ENCODE measurements at places on chromosomes 3 and 15.

DNA sequence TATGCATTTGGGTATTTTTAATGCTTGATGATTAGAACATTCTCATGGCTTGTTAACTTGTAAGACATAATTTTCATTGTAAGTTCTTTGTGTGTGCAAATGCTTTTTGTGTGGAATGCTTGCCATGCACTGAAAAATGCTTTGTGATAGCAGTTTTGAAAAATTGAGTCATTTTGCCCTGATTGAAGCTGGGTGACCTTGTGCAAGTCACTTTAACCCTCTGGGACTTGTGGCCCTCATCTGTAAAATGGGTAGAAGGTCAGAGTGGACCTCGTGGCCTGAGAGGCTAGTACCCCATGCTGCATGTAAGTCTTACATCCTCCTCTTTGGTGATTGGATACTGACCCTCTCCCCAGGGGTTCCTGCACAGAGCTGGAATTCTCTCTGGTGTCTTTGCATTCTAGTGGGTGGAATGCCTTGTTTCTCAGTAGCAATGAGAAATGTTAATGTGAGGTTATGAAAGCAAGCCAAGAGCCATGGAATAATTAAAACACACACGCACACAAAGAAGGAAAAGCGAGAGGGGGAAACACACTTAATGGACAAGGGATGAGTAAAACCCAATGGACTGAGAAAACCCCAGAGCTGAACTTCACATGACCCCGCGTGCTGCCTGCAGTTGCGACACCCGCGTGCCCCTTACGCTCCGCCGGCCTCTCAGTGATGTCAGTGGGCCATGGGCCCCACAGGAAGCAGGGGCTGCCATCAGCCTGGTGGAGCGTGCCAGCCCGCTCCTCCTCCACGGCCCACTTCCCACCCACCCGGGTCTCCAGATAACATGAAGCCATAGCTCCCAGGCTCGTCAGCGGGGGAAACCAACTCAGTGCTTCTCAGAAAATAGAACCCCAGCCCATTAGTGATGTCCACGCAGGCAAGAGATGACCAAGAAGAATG is 44.0 kb downstream of the SMAD3 start:
- peak; percentile 80 for DNase-seq

- DNase-seq, result peak; percentile 33
Observed at GRCh38 chr15:84023636-84024035, 211.9 kb upstream of the GOLGA6L4 start.

- DNase-seq, result no peak
Observed at GRCh38 chr3:59444676-59445075, 394.9 kb upstream of the CFAP20DC start.

DNA sequence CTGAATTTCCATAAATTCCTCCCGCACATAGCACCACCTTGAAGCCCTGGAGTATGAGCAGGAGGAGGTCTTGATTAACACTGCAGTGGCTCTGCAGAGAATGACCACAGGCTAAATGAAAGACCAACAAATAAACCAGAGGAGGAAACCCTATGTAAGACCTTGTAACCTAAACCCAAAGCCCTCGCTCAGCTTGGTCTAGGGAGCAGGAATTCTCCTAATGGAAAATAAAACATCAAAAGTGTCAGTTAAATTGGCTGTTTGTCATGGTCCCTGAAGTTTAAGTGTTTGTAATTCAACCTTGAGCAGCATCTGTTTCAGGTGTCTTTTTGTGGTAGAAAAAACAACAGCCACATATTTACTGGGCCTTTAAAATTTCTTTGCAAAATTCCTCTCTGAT is 9.2 kb upstream of the UBE2Q2 start:
- DNase-seq, result no peak

- no peak for DNase-seq
Observed at GRCh38 chr3:9769012-9769411, 735 bp downstream of the CAMK1 start.

GRCh38 chr15:66842710-66843441 is 140.8 kb downstream of the SMAD6 start:
- peak; percentile 83 for DNase-seq

GRCh38 chr3:111956995-111957734 is 21.7 kb upstream of the ABHD10 start:
- DNase-seq, result no peak

GRCh38 chr15:100133001-100133400 is 208.8 kb downstream of the ADAMTS17 start:
- DNase-seq, result no peak

GRCh38 chr3:51371943-51372557 is 13.0 kb upstream of the MANF start:
- DNase-seq, result peak; percentile 81

GRCh38 chr3:135915206-135915605 is 50.3 kb upstream of the PPP2R3A start:
- DNase-seq, result no peak

- no peak for DNase-seq
Observed at GRCh38 chr15:101456057-101456739, 33.3 kb downstream of the PCSK6 start.

DNA sequence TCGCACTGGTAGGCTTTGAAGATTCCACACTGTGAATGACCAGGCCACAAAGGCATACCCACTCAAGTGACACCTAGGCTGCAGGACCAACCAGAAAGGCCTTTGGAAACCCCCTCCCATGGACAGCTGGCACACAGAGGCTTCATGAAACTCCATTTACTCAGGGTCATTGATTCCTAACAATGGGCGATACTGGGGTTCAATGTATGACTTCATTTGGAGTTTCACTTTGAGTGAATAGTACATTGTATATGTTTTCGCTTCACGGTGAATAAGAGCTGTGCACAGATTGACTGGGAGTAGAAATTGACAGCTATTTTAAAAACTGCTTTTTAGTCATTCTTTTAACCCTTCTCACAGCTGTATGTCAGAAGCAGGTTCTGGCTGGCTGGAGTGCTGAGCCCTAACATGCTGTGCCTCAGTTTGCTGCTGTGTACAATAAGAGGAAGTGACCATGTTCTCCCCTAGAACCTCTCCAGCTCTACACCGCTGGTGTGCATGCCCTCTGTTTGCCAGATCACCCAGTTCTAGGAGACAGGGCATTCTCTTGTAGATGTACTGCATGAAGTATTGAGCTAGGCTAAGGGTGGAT is 15.4 kb upstream of the CX3CR1 start:
- DNase-seq, result no peak

- peak; percentile 11 for DNase-seq
Observed at GRCh38 chr15:49428409-49429095, 5.5 kb downstream of the FGF7 start.

GRCh38 chr3:197356275-197356674 is 57.9 kb upstream of the DLG1 start:
- no peak for DNase-seq

DNA sequence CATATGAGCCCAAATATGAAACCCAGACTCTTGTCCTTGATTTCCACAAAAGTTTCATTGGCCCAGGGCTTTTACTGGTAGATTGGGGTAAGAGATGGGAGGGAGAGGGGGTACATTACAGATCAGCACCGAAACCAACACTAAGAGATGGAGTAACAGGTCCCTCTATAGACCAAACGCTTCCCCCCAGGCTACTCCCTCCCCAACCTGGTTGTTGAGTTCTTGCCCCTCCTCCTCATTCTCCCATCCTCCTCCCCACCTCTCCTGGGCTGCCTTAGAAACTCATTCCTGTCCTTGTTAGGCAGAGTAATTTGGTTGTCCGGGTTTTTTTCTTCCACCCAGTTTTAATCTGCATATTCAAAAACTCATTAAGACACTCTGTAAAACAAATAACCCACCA is 74.1 kb downstream of the MESD start:
- DNase-seq, result no peak

DNA sequence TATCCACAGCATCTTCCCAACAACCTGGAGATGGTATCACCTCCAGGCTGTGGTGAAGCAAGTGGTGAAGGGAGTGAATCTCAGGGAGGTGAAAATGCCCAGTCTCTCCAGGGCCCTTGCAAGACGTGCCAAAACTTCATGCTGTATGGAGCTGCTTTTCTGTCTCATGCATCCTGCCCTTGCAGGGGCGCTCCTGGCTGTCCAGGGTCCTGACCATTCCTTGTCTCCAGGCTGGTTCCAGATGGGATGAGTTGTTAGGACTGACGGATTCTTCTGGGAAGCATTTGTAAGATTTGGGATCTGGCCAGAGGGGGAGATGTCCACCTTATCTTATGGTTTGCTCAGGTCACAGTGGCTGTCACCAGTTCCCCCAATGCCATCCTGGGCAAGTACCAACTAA is 15.8 kb downstream of the TGM4 start:
- DNase-seq, result no peak

- DNase-seq, result no peak
Observed at GRCh38 chr3:108293858-108294257, 2.5 kb upstream of the HHLA2 start.

DNA sequence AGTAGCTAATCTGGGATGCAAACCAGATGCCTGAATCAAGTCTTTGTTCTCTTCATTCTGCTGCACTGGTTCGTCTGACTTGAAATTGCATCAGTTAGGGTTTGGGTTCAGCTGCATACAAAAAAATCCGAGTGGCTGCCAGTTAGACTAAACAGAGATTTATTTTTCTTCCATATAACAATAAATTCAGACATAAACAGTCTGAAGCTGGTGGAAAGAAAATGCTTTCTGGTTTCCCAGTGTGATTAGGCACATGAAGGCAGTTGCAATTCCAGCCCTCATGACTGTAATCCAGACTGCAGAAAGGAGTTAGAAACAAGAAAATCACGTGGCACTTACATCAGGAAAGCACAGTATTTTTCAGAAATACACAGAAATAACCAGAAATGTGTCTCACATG is 930.7 kb downstream of the MCTP2 start:
- no peak for DNase-seq

GRCh38 chr15:62428851-62429598 is 263.9 kb upstream of the C2CD4B start:
- no peak for DNase-seq

GRCh38 chr15:47027322-47027946 is 689.9 kb upstream of the SEMA6D start:
- no peak for DNase-seq

- DNase-seq, result no peak
Observed at GRCh38 chr15:66999046-66999968, 66.1 kb upstream of the SMAD3 start.

GRCh38 chr3:154148541-154148940 is 27.4 kb downstream of the ARHGEF26 start:
- DNase-seq, result no peak

GRCh38 chr3:65174713-65175112 is 486.9 kb upstream of the ADAMTS9 start:
- no peak for DNase-seq

DNA sequence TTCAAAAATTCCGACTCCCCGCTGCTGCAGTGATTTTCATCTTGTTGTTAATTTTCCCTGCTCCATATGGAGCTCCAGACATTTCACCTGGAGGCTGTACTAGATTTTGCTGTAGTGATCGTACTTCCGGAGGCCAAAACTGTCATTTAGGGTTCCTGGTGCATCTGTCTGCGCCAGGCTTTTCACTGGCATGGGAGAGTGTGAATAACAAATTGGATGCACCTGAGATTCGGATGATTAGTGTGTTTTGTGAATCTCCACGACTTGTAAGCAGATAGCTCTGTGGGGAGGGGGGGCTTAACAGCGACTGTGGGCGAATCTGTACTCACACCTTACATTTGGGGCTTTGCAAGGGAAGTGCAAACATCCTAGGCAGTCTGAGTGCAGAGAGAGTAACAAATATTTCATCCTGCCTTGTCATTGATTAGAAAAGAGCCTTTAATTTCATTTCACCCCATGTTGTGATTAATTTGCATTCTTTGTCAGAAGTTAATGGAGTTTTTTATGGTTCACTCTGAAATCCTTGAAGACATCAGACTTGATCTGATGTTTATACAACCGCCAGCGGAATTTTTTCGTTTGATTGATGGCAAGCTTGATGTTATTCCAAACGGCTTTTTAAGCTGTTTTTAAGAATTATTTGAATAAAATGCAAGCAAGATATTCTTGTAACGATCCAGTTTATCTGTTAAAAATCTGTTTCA is 92.5 kb upstream of the SKOR1 start:
- no peak for DNase-seq

GRCh38 chr15:80732167-80732566 is 37.1 kb downstream of the ABHD17C start:
- DNase-seq, result no peak

DNA sequence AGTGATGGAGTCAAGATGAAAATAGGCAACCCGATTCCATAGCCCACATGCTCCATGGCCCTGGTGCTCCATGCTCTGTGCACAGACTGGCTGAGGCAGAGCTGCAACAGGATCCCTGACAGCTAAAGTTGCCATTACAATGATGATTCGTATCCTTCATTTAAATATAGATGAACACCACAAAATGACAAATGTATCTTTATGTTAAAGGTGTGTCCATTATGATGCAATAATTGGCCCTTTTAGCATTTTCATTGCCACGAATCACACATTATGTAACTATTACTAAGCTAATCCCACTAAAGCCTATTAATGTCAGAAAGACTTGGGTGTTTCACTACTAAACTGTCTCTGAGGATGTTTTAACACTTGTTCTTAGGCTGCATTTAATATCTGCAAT is 270.2 kb upstream of the THBS1 start:
- DNase-seq, result no peak

- no peak for DNase-seq
Observed at GRCh38 chr3:1969281-1969680, 129.4 kb upstream of the CNTN4 start.

DNA sequence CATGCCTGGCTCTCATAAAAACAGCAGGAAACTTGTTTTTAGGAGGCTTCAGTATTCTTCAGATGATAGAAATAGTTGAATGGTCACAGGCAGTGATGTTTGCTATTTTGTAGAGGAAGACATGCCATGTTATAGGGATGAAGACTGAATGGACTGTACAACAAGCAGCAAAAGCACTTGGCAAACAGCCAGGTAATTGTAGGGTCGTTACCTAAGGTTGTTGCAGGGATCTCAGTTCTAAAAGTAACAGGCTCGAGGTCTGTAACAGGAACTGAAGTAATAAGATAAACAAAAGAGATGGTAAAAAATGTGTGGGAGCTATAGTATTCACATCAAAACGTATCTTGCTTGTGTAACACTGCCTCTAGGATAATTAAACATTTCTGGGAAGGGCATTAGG is 116.3 kb downstream of the TFG start:
- DNase-seq, result no peak

DNA sequence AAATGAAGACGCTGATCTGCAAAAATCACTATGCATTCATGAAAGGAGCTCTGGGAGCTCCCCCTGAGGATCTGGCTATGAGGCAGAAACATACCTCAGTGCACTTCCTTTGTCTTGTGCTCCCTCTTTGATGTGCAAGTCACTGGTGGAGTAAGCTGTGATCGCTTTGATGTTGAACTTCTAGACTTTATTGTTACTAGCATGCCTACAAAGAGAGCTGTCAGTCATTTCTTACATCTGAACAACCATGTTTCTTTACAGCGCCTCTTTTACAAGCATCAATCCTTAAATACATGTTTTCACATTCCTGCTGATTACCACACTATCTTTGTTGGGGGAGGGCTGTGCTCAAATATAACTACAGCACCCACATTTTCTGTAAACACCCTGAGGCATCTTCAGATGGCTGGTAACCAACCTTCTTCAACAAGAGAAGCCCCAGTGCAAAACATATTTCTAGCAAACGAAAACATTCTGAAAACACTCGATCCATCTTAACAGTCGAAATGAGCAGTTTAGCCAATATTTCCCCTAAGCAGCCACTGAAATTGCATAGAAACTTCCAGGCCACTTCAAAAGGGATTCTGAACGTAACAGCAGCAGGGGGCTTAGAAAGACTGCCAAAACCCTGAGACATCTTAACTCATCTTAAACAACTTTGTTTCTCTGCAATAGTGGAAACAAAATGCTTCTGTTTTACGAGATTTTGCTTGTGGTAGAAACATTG is 101.9 kb upstream of the ICE2 start:
- no peak for DNase-seq

- DNase-seq, result no peak
Observed at GRCh38 chr3:13783476-13783875, 96.4 kb downstream of the WNT7A start.

GRCh38 chr15:33328106-33328505 is 17.3 kb downstream of the RYR3 start:
- DNase-seq, result no peak

All from GM03348 (cell line).